ENCODE measurements at places on chromosomes 13 and 19.

DNA sequence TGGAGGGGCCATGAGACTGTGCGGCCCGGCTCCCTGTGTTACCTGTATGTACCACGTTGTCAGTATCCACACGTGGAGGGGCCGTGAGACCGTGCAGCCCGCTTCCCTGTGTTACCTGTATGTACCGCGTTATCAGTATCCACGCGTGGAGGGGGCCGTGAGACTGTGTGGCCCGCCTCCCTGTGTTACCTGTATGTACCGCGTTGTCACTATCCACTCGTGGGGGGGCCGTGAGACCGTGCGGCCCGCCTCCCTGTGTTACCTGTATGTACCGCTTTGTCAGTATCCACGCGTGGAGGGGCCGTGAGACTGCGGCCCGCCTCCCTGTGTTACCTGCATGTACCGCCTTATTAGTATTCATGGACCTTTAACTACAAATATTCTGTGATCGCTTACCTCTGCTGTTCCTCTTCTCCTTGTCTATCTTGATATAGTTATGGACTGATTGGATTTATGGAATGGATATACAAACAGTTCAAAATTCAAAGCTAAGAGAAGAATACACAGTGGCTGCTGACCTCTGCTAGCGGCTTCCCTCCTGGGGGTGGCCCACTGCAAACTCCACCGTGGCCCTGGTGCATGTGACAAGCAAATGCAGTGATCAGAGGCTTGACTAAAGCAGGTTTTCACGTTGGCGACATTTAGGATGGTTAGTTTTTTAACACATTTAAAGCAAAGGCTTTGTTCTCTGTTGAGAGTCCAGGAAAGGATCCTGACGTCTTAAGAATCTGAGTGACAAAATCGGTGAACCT lies 38.7 kb downstream of the ATP11A start:
- DNase-seq = no peak

- no peak for DNase-seq
Measured at GRCh38 chr13:45224176-45224575, 23.3 kb upstream of the KCTD4 start.

- DNase-seq = no peak
Measured at GRCh38 chr13:66745307-66745706, 484.8 kb downstream of the PCDH9 start.

GRCh38 chr19:2659856-2660432 lies 42.5 kb downstream of the GNG7 start:
- no peak for DNase-seq

- DNase-seq = no peak
Measured at GRCh38 chr19:30163663-30164062, 208.5 kb upstream of the ZNF536 start.

GRCh38 chr19:32233885-32234284 lies 111.5 kb upstream of the ZNF507 start:
- DNase-seq = no peak

DNA sequence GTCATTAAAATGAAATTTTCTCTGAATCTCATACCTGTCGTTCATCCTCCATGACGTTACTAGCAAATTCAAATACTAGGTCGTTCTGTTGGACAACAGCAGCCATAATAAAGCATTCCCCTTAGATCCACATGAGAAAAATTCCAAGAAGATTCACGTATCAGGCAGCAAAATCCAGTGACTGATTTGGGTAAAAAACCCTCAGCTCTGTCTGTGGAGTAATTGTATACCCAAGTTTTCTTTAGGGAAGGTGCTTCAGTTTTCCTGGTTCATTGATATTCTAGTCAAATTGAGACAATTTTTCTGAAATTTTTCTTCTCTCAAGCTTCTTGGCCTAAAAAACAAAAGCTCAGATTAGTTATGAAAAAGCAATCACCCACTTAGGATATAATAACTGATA lies 37.2 kb downstream of the ELF1 start:
- no peak for DNase-seq

GRCh38 chr13:112513761-112514160 lies 74.2 kb downstream of the TUBGCP3 start:
- no peak for DNase-seq

DNA sequence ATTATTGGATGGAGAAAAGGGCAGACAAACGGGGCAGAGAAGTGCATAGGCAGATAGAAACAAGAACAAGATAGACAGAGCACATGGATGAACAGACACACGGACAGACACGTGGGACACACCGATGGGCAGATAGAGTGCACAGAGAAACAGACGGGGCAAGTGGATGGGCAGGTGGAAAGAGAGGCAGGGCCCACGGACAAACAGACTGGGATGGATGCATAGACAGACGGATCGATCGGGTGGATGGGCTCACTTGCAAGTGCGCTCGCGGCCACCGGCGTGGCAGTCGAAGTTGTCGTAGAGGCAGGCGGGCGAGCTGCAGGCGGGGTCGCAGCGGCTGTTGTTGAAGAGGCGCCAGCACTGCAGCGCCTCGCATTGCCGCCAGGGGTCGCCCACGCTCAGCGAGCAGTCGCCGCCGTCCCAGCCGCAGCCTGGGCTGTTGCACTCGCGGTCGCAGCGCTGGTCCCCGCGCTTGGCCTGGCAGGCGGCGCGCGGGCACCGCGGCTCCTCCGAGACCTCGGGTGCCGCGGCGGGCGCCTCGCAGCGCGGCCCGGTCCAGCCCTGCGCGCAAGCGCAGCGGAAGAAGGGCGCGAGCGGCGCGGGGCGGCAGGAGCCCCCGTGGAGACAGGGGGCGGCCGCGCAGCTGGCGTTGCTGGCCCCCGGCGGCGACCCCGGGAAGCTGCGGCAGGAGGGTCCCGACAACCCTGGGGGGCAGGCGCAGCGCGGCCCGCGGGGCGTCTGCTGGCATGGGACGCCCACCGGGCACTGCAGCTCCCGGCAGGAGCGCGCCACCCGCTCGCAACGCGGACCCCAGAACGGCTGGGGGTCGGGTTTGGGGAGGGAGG lies 23.3 kb downstream of the NOTCH3 start:
- DNase-seq = peak; percentile 80

- peak; percentile 54 for DNase-seq
Measured at GRCh38 chr13:25468325-25469168, 96.8 kb downstream of the ATP8A2 start.

GRCh38 chr19:40055832-40056504 lies at the start of gene ZNF780B:
TSS of gene ZNF780B (minus strand) at chr19:40056231. CDS start at chr19:40050332, 5,899 bp downstream.
- peak; percentile 15 for DNase-seq

DNA sequence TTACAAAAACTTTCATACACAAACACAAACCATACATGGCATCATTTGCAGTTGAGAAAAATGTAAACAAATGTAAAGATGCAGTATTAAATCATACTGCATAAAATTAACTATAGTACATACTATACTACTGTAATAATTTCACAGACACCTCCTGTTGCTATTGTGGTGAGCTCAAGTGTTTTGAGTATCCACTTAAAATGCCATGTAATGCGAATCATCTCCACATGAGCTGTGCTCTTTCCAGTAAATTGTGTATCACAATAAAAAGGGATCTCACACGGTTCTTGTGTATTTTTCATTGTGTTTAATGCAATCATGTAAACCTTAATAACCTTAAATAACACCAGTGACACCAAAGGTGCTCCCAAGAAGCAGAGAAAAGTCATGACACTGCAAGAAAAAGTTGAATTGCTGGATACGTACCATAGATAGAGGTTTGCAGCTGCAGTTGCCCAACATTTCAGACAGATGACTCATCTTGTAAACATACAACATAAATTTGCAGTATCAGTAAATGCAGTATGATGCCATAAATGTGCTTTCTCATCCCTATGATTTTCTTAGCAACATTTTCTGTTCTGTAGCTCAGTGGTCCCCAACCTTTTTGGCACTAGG lies 166.6 kb downstream of the RAP2A start:
- DNase-seq = no peak

DNA sequence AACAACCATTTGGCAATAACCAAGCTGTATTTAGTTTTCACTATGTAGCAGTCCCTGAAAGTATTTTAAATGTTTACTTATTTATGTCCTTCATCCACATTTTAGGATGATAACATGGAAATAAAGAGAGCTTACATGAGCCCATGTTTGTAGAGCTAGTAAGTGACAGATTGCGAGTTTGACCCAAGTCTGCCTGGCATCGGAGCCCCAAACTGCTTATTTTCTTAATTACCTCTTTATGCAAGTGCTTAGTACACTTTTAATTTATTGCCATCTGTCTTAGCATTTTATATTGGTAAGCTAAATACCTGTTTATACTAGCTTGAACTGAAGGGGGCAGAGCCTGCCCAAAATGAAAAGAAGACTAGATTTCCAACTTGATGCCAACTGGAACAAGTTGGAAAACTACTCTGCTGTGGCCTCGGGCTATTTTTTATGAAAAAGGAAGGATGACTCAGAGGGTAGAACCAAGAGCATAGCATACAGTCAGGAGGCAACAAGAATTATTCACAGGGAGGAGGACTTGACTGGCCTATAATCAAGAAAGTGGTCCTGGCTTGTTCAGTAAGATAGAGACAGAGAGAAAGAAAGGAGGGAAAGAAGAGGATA lies 150.2 kb downstream of the NDFIP2 start:
- no peak for DNase-seq

DNA sequence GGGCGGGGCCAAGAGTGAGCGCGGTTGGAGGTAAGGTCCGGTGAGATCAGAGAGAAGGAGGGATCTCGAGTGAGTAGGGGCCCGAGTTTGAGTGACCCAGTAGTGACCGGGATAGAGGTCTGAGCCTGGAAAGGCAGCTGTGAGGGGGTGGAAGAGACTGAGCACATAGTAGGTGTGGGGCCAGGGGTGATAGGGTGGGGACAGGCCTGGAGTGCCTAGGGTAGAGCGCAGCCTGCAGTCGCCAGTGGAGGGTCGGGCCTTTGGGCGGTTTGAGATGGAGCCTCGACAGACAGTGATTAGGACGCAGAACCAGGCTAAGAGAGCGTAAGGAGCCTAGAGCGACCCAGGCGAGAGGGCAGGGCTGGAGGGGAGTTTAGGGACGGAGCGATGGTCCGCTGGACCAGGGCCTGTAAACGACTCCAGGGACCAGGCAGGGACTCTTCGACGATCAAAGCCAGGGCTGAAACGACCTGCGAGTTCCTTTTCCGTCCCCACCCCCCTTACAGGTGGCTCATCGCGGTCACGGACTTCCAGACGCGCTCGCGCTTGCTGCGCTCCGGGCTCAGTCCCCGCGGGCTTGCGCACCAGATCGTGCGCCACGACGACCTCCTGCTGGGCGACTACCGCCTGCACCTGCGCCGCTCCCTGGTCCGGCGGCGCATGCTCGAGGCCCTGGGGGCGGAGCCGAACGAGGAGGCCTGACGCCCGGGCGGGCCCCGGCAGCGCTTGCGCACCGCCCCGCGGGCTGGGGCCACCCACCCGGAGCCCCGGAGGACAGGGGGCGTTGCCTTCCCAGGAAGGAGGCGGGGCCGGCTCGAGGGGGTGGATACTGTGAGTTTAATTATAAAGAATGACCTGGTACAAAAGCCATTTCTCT lies 9.4 kb downstream of the C19orf81 start:
- peak; percentile 93 for DNase-seq

DNA sequence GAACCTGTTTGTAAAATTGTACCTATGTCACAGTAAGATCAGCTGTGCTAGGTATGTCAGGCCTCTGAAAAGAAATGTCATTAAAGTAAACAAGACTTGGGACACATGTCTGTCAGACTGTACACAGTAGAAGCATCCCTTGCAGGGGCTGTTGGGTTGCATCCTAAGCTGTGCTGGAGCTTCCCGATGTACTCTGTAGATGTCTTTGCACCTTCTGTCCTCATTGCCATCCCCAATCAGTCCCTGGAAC lies 48.7 kb upstream of the GPR183 start:
- no peak for DNase-seq

DNA sequence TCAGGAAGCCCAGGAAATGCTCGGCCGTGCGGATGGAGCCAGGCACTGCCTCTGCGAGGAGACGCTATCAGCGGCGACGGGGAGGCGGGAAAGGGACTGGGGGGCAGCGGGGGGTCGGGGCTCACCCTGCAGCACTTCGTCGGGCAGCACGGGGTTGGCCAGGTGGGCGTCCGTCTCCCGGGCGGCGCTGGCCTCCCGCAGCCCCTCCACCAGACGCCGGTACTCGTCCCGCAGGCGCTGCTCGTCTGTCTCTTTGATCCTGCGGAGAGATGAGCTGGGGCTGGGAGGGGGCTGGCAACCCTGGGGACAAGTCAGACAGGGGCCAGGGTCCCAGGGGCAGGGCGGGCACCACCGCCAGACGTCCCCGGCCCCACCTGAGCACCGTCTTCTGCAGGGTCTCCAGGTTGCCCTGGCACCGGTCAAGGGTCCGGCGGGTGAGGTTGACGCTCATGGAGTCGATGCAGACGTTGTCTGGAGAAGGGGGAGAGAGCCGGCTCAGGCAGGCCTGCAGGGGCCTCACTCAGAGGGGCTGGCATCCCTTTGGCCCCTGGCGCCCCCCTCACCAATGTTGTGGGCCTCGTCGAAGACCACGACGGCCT lies 6.4 kb downstream of the ERCC2 start:
- no peak for DNase-seq

- no peak for DNase-seq
Measured at GRCh38 chr13:34764246-34764645, 177.8 kb upstream of the NBEA start.

DNA sequence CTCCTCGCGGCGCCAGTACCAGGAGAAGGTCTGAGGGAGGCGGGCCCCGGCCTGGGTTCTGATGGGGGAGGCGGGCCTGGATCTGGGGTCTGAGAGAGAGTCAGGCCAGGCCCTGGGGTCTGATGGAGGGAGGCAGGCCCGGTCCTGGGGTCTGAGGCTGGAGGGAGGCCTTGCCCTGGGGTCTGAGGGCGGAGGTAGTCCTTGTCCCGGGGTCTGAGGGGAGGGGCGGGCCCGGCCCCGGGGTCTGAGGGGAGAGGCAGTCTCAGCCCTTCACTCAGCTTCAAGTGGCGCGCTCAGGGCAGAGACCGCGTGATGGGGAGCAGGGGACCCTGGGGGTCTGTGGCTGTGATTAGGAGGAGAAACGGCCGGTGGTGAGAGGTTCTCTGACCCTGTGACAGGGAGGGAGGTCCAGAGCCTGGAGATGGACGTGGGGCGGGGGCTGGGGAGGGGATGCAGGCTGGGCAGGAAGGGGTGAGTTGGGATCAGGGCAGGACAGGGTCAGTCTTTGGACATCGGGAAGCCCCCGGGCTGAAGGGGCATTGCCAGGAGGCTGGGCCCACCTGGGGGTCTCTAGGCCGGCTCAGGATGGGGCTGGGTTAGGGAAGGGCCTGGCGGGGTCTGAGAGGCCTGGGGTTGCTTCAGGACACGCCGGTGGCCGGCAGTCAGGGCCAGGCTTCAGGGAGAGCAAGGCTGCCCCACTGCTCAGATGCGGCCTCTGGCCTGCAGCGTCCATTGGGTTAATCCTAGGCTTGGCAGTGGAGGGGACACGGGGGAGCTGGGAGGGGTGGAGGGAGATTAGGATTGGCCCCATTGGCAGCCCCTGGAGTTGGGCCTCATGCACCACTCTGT lies 18.7 kb downstream of the HCN2 start:
- no peak for DNase-seq

- no peak for DNase-seq
Measured at GRCh38 chr13:87314822-87315221, 356.3 kb upstream of the SLITRK5 start.

GRCh38 chr13:44022196-44022595 lies 142.5 kb downstream of the LACC1 start:
- no peak for DNase-seq

GRCh38 chr13:99354371-99354951 lies 47.3 kb upstream of the GPR183 start:
- DNase-seq = no peak
